ENCODE measurements at places on chromosomes 11 and 22.

- no peak for DNase-seq
Observed at GRCh38 chr11:117097389-117098268, 599 bp downstream of the SIK3 start.

GRCh38 chr11:102473543-102473942 lies 21.0 kb upstream of the TMEM123 start:
- no peak for DNase-seq

GRCh38 chr11:65180877-65181568 lies 705 bp upstream of the CAPN1 start:
- no peak for DNase-seq

DNA sequence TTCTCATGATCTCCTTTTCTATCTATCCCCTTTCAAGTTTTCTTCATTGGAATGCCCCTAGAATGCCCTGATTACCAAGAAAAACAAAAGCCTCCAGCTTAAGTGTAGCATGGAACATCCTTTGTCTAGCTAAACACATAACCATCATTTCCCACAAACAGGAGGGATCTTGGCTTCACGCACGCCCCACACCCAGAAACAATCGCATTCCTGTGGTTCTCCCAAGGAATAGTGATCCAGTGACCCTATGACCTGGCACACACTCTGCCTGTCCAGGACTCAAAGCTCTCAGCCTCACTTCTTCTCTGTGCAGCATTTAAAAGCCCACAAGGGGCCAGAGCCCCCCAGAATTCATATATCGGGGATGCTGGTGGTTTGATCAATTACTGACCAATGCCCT lies 9.3 kb upstream of the POU2AF1 start:
- no peak for DNase-seq

GRCh38 chr11:68381716-68382115 lies 69.3 kb downstream of the LRP5 start:
- DNase-seq, result no peak

DNA sequence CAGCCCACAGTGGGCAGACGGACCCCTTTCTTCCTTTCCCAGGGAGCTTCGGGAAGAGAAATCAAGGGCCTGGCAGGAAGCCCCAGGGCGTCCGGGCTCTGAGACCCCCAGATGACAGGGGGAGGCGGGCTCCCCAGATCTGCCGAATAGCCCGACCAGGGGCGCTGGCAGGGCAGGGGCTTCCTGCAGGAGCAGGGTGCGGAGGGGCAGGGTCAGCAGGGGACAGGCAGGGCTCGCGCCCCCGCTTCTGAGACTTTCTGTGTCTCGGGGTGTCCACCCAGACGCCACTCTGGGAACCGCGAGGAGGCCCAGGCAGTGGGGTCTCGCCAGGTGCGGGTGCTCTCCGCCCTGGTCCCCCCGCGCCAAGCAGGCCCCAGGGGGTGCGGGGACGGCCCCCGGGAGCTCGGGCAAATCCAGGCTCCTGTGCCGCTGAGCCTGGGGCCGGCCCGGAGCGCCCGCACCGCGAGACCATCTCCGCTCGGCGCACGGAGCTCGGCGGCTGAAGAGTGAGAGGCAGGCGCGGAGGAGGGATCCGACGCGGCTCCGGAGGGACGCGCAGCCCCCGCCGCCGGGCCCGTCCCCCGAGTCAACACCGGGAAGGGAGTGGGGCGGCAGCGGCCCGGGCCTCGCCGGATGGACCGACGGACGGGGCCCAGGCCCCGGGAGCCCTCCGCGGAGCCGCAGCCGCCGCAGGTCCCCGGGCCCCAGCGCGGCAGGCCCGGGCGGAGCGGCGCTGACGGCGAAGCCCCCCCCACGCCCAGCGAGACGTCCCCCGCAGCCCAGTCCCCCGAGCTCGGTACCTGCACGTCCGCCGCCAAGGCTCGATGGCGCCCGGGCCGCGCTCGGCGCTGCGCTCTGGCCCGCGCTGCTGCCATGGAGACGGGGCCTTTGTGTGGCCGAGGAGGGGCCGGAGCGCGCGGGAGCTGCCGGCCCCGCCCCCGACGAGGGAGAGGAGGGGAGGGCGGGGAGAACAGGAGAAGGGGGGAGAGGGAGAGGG lies at the start of gene PLXNB2:
Gene PLXNB2, minus strand, starts transcription at position 894 of the 997 bp plus-strand sequence. CDS start 17,062 bp downstream, outside the sequence.
- peak; percentile 61 for DNase-seq

- no peak for DNase-seq
Observed at GRCh38 chr11:7487360-7487759, 2.1 kb downstream of the OLFML1 start.

GRCh38 chr11:45736424-45736823 lies 68.5 kb upstream of the SLC35C1 start:
- no peak for DNase-seq

DNA sequence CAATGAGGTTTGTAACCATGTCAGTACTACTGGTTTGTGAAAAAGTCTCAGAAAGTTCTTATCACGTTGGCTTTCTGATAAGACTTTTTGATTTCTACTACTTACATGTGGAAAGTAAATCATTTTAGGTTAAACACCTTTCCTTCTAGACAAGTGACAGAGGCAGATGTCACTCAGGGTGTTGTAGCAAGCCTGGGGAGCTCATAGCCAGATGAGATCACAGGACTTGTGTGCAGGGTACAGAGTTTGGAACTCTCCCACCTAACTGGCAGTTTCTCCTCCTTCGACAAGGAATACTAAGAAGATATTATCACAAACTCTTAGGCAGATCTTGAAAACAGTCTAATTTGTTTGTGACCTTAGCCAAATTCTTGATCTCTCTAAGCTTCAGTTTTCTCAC lies 49.4 kb upstream of the PICALM start:
- DNase-seq, result no peak

- DNase-seq, result no peak
Observed at GRCh38 chr22:38131399-38131798, 20.9 kb upstream of the BAIAP2L2 start.

GRCh38 chr22:19446603-19447329 lies 745 bp downstream of the C22orf39 start:
- no peak for DNase-seq

DNA sequence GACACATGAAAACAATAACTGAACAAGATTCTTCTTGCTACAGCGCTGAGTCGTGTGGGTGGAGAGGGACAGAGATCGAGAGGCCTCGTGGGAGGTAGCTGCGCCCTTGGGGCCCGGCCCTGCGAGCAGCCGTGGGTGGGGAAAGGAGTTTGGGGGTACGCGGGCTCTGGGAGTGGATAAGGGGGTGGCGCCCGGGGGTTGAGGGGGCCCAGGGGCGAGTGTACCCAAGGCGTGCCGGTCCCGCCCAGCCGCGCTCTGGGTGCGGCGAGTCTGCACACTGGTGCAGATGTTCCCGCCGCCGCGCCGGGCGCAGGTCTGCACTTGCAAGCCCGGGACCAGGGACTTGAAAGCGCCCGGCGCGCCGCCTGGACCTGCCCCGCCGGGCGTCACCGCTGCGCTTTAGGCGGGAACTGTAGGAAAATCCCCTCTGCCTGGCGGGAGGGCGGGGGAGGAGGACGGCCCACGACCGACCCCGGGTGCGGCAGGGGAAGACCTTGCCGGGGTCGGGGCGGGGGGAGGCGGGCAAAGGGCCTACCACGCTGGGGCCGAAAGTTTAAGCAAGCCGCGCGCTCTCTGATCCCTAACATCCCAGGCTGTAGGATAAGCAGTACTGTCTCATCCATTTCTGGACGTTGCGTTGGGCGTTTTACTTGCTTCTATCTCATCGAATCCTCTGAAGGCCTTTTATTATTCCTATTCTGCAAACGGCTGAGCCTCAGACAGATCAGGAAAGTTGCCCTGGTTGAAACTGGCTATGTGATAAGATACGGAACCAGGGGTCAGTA lies 1.4 kb upstream of the KREMEN1 start:
- DNase-seq, result no peak

- no peak for DNase-seq
Observed at GRCh38 chr22:19098157-19098556, 24.1 kb downstream of the DGCR2 start.

DNA sequence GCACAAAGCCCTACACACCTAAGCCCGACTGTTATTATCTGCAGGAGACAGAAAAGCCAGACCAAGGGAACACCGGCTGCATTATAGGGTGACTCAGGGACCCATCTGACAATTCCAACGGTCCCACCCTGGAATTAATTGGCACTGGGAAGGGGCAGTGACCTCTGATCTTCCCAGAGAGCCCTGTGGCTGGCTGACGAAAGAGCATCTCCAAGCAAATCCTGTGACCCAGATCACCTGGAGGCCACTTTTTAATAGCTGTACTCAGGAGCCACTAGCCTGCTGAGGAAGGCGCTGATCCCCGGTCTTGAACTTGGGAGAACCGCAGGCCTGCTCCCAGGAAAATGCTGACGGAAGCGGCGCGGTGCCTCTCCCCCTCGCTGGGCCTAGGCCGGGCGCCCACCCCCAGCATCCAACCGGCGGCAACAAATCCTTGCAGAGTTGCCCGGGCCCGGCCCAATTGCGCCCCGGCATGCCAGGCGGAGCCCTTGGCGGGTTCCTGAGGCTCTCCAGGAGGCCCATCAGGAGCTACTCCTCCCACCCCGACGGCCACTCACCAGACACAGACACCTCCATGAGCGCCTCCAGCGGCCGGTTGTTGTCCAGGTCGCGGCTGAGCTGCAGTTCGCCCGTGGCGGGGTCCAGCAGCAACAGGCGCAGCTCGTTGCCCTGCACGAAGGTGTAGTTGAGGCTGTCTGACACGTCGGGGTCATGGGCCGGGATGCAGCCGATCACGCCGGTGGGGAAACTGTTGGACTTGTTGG lies 4.2 kb downstream of the CELSR1 start:
- no peak for DNase-seq

DNA sequence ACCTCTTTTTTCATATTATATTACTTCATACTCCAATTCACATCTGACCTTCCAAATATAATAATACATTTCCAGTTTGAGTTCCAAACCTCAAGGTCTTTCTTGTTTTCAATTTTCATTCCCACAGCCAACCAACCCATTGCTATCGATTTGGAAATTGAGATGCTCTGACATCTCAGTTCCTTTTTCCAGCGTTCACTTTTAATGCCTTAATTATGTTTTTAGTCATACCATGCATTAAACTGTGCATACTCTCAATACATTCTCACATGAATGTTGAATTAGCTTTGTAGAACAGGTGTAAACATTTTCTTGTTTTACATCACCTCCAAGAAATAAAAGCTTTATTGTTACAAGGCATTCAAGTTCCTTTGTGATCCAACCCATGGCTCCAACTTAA lies 294.2 kb upstream of the ANO3 start:
- DNase-seq, result no peak

DNA sequence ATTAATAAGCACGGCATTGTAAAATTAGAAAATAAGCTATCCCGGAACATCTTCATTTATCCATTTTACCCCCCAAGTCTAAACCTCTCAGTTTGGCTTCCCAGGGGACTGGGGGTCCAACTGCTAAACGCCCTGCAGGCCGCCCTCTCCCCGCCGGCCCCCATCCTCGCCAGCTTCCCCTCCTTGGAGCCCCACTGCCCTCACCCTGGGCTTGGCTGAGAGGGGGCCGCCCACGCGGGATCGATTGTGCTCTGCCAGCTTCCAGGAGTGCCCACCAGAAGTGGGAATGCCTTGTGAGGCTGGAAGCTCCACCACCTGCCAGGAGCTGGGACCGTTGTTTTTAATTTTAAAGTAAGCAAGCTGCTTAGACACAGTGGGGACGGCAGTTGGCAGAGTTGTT lies 353.5 kb downstream of the TBC1D22A start:
- DNase-seq, result no peak

DNA sequence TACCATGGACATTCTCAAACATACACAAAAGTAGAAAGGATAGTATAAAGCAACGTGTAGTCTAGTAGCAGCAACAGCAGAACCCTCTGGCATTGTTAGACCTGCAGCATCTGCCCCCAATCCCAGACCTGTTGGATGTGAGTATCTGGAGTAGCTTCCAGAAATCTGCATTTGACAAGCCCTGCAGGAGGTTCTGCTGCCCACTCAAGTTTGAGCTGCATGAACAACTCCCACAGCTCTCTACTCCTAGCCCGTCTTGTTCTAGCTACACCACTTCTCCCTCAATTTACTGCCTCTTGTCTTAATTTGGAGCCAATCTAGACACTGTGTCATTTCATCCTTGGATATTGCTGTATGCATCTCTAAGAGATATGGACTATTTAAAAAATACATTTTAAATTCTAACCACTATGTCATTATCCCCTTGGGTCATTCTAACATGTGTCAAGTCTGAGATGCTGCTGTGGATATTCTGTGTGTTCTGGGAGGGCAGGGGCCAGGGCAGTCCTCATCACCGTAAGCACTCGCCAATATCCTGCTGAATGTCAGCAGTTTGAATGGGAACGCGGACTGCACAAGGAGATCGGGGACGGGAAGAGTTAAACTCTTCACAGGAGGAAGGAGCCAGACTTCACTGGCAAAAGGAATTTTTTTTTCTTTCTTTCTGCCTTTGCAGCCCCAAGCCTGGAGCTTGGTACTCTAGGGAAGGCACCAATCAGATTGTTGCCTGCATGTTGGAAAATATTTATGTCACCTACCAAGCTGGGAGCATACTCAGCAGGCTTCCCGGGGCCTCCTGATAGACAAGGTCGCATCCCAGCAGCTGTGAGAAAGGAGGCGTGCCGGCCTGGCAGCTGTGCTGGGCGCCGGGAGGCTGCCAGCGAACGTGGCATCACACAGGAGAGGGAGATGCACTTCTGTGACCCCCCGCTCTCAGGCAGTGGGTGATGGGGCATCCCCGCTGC lies 429.0 kb downstream of the MIAT start:
- no peak for DNase-seq

DNA sequence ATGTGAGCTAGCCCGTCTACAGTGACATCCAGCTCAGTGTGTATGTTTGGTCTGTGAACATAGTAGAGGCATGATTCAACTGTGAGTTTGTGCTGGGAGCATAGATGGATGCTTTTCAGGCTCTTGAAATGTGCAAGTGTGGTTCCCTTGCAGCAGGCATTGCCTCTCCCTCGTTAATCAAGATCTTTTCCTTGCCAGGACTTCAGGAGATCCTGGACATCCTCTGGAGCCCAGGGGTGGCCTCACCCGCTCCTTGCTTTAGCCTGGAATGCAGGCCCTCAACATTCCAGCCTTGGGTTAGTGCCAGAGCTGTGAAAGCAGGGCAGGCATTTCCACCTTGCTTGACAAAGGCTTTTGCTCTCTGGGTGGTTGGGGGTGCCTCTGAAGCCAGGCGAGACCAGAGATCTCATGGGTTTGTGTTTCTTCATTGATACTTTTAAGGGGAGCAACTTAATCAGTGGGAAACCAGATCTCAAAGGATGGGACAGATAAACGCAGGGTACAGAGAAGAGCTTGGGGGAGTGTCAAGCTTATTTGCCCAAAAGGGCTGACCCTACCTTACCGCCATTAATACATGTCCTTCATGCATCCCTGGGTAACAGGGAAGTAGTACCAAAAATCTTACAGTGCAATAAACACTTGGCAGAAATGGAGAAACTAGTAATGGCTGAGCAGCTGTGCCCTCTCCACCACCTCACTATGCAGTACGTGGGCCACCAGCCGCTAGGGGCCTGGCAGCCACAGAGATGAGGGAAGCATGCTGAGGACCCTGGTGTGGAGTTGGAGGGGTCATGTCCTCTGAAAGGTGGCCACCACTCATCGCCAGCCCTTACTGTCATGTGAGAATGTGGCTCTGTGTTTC lies 72.1 kb downstream of the PTPRJ start:
- no peak for DNase-seq

All from stromal cell of bone marrow (primary cell).